ENCODE measurements at places on chromosomes 12 and 14.

- no peak for DNase-seq
Observed at GRCh38 chr14:82124511-82124910, 590.9 kb upstream of the SEL1L start.

GRCh38 chr12:53184828-53185227 lies 4.1 kb upstream of the CSAD start:
- DNase-seq = no peak

DNA sequence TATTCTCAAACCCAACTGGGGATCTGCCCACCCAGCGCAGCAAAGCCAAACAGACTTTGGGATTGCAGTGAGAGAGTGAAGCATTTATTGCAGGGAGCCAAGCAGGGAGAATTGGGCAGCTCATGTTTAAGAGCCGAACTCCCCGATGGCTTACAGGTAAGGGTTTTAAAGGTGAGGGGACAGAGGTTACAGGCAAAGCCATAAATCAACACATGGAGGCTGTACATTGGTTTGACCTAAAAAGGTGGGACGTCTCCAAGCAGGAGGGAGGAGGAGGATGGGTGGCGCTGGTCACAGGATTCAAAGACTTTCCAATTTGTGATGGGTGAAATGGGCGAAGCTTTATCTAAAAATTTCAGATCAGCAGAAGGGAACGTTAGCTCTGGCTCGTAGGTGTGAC lies 18.2 kb downstream of the OAS2 start:
- no peak for DNase-seq

DNA sequence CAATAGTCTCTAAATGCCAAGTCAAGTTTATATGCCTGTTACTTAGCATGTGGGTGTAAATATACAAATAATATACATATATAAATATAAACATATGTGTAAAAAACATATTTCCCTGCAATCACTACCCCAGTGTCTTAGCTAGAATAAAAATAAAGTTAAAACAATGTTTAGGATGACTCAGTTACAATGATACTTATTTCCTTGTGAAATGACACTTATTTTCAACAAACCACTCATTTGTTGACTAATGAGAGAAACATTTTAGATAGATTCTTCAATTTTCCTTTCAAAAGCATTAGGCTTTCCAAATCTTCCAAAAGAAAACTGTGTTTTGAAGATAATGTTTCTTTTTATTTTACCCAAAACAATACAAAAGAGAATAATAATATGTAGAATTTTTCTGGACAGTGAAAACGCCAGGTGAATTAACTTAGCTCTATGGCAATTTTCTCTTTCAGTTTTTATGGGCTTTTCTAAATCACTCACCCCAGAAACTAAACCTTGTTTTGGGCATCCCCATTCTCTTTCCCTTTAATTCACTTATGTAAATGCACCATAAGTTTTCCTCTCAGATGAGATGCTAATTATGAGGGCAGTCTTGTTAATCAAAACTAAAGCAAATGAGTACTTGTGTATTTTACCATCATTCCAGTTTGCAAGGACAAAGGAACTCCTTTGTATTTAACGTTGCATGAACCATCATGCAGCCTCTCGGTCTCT lies 465.9 kb downstream of the BCAT1 start:
- no peak for DNase-seq

DNA sequence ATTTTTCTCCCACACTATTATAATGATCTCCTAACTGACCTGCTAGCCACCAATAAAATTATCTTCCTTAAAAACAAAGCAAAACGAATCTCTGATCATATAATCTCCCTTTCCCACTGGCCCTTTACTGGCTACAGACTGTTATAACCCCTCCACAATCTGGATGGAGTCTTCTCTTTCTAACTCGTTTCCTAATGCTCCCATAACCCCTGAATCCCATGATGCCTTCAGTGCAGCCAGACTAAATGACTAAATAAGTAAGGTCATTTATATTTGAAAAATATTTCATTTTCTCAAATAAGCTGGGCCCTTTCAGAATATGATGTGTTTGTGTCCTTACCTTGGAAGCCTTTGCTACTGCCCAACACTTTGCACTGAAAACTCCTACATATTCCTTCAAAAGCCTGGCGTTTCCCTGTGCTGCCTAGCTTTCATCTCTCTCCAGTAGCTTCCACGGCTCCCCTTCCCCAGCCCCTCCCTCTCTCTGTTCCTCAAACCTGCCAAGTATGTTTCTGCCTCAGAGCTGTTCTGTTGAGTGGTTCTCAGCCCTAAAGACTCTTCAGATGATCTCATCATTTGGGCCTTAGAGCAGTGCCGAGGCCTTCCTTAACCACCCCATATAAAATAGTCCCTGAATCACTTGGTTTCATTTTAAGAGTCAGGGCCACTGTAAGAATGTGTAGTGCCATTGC lies 91.7 kb downstream of the MYRFL start:
- no peak for DNase-seq
